NCI-H524 (cell line): ENCODE measurements at places on chromosomes 11 and 22.
A peak's percentile ranks its signal among the peaks of the same experiment; 100 is the strongest.

- DNase-seq: no peak
Measured at GRCh38 chr22:50703726-50704509, 31.3 kb downstream of the SHANK3 start.

DNA sequence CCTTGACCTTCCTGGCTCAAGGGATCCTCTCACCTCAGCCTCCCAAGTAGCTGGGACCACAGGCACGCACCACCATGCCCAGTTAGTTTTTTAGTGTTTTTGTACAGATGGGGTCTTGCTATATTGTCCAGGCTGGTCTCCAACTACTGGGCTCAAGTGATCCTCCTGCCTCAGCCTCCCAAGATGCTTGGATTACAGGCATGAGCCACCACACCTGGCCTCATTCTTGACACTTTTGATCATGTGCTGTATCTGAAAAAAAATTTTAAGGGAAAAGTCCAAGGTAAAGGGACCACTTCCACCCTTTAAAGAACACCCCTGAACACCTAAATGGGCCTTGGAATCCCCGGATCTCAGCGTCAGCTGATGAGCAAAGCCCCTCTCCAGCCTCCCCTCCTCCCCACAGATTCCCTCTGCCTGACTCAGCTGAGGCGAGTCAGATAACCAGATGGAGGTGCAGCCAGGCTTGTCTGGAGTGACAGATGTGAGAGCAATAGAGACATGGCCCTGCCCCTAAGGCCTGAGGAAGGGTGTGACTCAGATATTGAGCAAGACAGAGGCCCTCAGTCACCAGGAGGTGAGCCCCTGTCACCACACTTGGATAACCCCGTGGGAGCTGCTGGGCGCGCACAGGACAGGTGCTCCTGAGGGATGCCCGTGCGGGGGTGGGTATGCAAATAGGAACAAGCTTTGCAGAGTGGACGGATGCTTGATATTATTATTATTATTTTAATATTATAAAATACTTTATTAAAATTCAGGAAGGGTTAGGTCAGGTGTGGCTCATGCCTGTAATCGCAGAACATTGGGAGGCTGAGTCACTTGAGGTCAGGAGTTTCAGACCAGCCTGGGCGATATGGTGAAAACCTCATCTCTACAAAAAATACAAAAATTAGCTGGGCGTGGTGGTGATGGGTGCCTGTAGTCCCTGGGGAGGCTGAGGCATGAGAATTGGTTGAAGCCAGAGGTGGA is 5.0 kb upstream of the CCDC88B start:
- DNase-seq: peak; percentile 98

DNA sequence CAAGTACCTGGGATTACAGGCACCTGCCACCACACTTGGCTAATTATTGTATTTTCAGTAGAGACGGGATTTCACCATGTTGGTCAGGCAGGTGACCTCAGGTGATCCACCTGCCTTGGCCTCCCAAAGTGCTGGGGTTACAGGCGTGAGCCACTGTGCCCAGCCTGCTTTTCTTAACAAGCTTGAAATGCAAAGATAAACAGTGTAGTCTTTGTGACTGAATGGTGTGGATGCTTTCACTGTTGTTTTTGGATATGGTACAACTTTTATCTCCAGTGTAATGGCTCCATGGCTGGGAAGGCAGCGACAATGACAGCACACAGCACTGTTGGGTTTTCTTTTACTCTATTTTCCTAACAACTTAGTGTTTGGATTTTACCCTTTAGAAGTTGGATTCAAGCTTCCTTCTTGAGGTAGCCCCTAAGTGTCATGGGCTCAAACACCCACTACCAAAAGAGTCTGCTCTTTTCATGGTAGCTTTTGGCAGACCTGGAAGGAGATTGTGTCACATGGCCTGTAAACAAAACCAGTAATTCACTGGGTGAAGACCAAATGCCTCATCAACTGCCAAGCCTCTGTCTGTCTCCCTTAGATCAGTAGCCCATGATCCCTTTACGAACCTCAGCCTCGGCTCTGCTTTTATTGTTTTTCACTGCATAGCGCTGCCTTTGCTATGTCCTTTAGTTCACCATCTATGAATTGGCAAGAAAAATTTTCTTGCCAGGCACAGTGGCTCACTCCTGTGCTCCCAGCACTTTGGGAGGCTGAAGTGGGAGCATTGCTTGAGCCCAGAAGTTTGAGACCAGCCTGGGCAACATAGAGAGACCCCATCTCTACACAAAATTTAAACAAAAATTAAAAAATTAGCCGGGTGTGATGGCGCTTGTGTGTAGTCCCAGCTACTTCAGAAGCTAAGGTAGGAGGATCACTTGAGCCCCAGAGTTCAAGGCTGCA is 6.4 kb downstream of the VPS51 start:
- DNase-seq: no peak

DNA sequence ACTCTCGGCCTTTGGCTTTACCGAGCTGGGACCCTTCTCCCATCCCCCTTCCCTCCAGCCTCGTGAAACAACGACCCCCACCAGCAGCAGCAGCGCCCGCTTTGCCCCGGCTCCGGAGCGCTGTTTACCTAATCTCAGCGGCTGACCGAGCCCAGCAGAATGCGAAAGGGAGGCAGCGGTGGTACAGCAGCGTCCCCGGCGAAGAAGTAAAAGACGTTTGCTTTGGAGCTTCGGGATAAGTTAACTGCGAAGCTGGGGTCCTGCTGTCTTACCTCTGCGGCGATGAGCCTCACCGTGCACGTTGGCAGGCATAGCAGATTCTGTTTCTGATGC is 2.0 kb upstream of the LARGE1 start:
- no peak for DNase-seq

- no peak for DNase-seq
Measured at GRCh38 chr22:42301077-42301741, 30.8 kb upstream of the TCF20 start.

GRCh38 chr11:14519597-14519916 is 629 bp downstream of the PSMA1 start:
- DNase-seq: no peak

DNA sequence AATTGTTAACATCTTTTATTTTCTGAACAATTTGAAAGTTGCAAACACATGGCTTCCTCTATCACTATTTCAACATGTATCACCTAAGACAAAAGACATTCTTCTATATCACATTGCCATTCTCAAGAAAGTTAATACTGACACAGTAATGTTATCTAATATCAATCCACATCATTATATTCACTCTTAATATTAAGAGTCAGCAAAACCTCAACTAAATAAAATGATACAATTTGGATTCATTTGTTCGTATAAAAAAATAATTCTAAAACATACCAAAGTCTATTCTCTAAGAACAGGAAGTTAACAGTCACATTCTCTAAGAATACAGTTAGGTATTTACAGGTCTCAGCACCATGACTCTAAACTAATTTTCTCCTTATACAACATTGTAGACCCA is 52.0 kb downstream of the ABTB2 start:
- no peak for DNase-seq

DNA sequence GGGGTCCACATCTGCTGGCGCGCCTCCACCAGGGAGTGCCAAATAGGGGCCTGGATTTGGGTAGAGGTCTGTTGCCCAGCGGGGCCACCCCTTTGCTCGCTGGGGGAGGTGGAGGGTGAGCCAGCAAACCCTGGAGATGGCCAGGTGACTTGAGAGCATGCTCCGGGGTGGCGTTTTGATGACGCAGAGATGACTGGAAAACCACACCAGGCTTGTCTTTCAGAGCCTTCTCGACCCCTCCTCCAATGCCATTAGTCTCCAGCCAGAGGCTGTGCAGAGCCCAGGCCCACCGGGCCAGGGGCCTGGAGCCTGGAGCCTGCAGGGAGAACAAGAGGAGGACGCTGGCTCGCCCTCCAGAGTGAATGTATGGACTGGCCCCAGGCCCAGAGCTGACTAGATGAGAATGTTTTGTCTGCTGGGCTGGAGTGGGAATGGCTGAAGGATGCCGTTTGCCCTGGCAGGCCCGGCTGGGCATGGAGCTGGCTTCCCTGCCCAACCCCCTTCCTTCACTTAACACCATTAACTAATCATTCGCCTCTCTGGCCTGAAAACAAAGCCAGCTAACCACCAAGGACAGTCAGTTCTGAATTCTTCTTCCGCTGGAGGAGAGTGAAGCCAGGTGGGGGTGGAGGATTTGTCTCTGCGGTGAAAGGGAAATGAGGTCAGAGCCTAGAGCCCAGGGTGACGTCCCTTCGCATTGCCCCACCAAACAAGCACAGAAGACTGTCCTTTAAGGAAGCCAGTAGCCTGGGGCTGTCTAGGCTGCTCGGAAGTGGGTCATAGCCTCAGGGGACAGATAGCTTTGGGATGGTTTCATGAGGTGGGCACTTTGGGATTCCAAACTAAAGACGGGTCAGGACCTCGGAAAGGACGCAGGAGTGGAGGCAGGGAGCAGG is 1.6 kb upstream of the MCAM start:
- no peak for DNase-seq

- DNase-seq: no peak
Measured at GRCh38 chr11:88345408-88345807, 7.9 kb upstream of the CTSC start.

GRCh38 chr11:725624-726202 is 19.7 kb downstream of the EPS8L2 start:
- DNase-seq: no peak

DNA sequence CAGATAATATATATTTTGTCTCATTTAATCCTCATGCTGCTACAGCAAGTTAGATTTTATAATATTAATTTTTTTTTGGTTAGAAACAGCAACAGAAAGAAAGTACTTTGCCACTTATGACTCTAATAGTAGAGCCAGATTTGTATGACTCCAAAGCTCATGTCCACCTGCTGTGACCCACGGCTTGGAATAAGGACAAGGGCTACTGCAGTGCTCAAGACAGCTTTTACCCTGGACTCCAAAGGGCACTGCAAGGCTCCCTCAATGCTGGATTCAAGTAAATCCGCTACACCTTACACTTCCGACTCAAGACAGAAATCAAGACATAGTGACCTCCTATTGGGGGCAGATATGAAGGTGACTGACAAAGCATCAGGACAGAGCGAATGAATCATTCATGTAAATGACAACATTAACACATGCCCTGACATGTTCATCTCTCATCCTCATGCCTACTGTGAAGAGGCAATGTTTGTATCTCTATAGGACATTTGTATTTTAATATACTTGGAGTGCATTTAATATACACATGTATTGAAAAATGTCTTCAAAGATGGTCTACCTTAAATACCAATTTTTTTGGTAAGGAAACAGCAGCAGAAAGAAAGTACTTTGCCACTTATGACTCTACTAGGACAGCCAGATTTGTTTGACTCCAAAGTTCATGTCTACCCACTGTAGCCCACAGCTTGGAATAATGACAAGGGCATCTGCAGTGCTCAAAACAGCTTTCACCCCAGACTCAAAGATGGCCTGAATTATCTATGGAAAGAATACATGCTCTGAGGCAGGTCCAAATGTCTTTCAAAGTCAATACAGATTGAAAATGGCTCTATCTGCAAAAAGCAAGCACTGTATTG is 375.6 kb upstream of the CCDC90B start:
- DNase-seq: no peak

DNA sequence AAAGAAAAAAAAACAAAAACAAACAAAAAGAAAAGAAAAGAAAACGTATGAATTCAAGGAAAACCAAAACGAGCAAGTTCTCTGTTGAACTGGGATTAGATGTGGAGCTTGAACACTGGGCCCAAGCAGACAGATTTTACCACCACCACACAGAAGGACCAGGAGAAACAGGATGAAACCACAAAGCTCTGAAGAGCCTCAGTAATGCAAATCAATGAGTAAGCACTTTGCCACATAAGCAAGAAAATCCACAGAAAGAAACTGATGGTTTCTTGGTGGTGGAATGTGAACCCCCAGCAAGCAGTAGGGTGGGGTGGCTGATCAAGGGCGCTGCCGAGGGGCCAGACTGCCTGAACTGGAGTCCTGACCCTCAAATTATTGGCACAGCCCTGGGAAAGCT is 50.9 kb upstream of the NFRKB start:
- no peak for DNase-seq

DNA sequence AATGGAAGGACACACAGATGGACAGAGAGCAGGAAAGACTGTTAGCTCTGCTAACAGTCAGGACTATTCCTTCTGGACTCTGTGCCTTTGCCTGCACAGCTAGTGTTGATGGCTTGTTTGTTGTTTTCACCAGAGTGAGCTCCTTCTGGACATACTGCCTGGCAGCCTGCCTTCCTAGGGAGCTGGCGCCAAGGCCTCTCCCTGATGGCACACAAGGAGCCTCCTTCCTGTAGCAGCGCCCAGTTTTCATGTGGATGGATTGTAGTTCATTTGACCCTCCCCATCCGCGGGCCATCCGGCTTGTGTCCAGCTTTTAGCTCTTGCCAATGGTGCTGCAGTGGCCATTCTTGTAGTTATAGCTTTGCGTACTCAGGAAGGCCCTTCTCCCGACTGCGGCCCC is 16.6 kb upstream of the BCR start:
- no peak for DNase-seq

- DNase-seq: peak; percentile 80
Measured at GRCh38 chr11:1785749-1786413, 22.2 kb upstream of the CTSD start.

DNA sequence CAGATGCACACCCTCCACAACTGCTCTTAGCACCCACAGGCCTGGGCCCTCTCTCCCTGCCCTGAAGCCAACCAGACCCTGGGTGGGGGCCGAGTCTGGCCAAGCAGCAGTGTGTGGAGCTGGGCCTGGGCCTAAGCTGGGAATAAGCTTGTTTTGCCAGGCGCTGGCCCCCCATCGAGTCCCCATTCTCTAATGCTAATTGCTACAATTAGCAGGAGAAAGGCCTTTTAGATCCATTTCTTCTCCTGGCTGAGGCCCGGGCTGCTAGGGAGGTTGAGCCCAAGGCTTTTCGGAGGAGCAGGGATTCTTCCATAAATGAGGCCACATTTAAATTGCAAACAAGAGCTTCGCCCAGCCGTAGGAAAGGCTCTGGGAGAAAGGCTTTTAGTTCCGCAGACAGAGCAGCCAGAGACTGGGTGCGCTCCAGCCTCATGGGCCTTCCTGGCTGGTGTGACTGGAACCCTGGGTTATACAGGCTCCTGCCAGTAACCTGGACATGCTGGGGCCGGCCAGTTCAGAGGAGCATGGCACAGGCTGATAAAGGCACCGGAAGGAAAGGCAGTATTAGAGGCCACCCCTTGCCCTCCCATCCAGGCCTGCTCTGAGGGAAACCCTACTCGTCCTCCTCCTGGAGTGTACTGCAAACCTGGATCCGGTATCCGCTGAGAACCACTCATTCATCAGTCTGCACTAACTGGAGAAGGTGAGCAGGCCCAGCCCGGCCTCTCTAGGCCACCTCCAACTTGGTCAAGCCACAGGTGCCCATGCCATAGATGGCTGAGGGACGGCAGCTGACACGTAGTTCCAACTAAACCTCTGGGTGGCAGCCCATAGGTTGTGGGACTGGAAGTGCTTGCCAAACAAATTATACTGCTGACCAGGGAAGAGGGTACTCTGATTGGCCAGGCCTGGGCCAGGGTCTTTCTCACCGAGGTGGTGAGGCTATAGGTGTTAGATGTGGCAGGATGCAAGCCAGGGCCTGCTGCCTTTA is 6.2 kb downstream of the KCNQ1OT1 start:
- DNase-seq: peak; percentile 18

GRCh38 chr11:60950933-60951605 is 907 bp downstream of the SLC15A3 start:
- no peak for DNase-seq
